Stimulated activated CD4-positive, alpha-beta T cell treated with anti-CD3 and anti-CD28 coated beads, Interleukin-15, amount 100 ng/mL, for 48 hours (primary cell): ENCODE measurements at places on chromosomes 4 and X.

DNA sequence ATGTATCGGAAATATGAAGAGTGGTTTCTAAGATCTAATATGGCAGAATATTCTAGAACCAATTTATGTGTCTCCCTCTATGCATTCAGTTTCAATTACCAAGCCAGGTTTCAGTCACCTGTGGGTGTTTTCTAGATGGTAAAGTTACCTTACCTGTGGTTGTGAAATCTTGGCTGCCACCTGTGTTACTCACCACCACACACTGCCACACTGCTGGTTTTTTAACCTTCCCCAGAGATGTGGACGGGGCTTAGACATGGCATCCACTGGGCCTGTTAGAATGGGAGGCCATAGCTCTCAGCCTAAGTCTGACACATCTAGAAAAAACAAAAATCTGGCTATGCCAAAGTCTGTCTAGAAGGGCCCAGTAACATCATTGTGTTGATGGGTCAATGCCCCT, 896.5 kb upstream of the PABPC4L start:
- DNase-seq: no peak

DNA sequence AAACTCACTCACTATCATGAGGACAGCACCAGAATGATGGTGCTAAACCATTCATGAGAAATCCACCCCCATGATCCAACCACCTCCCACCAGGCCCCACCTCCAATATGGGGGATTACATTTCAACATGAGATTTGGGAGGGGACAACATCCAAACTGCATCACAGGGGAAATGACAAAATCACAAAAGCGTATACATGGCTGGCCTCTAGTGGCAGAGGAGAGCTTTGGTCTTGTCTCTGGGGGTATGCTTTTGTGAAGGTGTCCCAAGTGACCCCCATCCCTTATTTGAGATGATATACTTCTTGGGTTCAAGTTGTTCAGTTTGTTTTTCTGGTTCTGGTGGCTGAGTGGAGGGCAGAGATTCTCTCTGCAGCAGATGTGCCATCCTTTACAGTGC, 8.5 kb upstream of the SETD7 start:
- DNase-seq: no peak

DNA sequence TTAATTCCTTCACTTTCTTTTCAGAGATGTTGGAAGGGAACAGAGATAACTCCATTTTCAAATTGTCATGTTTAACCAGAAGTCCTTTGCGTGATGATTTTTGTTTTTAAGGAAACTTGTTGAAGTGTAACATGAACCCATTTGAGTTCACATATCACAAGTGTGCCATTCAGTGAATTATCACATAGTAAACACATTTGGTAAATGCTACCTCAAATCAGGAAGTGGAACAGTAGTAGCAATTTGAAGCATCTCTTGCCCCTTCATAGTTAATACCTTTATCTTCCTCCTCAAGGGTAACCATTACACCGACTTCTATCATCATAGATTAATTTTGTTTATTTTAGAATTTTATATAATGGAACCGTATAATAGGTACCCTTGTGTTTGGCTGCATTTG, 35.8 kb downstream of the KDM6A start:
- no peak for DNase-seq

- no peak for DNase-seq
These were observed 43.7 kb upstream of the PUDP start for GRCh38 chrX:7191681-7192110.

DNA sequence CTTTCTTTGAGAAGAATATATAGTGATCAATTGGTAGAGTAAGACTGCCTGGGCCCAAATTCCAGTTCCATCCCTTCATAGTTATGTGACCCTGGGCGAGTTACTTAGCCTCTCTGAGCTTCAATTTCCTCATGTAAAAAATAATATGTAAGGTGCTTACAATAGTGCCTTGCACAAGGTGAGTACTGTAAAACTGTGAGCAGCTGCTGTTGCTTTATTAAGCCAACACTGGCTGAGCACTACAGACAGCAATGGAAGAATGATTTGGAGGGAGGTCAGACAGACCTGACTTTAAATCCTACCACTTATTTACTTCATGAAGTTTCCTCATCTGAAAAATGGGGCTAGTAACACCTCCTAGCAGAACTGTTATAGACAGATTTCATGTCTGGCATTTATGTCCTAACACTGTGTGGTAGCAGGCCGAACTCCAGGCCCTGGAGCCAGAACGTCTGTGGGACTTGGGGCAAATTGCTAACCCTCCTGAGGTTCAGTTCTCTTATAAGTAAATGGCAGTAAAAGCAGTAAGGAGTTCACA, 53.8 kb downstream of the RNF150 start:
- DNase-seq: no peak

DNA sequence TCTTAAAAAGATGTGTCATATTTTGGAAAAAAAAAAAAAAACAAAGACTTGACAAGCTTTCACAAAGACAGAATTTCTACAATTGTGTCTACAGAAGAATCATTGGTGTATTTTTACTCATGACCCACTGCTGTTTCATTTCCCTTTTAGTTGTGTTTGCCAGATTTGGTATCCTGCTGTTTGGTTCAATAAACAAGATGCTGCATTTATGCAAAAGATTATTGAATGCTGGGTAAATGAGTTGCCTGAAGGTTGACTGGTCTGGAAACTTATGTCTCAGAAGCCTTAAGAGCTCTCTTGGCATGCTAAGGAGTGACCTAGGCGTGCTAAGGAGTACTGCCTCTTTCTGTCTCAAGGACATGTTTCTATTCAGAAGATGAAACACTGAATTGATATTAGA, 64.9 kb upstream of the NPY2R start:
- no peak for DNase-seq

DNA sequence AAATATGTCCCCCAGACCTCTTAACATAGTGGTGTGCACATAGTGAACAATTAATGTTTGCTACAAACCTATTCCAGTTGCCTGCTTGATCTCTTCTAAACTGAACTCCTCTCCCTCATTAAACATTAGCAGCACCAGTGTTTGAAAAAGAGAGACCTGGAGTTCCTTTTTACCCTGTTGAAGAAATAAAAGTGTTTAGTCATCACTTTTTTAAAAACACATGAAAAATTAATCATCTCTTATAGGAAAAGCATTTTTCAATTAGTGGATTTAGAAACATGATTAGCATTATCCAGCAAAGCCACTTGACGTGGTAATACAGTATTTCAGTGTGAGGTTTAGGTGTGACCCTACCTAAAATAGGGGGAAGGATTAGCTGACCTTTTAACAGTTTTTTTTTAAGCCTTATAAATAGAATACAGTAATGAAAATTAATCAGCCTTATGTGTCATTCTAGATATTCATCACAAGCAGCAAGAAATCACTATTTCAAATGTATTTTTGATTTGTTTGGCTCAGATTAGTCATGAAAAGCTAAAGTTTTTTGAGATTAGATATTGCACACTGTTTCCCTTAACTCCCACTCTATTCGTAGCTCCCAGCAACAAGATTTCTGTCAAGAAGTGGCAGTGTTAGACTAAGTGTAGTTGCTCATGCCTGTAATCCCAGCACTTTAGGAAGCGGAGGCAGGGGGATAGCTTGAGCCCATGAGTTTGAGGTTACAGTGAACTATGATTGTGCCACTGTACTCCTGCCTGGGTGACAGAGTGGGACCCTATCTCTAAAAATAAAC, 26.2 kb downstream of the CUL4B start:
- DNase-seq: no peak

DNA sequence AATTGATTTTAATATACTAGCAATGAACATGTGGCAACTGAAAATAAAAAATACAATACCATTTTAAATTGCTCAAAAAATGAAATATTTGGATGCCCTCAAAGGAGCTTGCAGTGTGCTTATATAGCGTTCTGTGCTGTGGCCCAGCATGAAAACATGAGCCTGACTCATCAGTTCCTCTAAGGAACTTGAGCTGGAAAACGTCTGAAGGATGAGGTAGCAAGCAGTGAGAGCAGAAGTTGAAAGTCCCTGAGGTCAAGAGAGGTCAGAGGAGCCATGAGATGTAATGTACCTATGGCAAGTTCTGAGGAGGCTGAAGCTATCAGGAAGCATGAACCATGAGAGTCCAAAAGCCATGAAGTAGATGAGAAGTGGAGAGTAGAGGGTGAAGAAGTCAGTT, 59.7 kb downstream of the HMGB3 start:
- DNase-seq: no peak

DNA sequence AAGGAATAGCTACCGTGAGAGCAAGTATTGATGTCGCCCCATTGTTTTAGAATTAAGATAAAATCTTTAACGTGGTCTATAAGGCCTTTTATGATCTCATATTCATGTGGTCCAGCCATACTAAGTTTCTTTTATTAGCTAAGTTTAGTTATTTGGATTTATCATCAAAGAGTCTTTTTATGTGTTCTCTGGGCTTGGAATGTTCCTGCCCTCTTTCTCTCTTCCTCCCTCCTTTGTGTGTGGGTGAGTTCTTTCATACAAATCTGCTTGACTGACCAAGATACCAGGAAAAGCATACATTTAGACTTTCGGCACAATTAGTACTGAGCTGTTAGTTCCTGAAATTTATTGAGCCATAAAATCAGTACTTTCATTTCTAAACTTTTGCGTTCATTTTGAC, 11.3 kb downstream of the TDO2 start:
- DNase-seq: no peak

DNA sequence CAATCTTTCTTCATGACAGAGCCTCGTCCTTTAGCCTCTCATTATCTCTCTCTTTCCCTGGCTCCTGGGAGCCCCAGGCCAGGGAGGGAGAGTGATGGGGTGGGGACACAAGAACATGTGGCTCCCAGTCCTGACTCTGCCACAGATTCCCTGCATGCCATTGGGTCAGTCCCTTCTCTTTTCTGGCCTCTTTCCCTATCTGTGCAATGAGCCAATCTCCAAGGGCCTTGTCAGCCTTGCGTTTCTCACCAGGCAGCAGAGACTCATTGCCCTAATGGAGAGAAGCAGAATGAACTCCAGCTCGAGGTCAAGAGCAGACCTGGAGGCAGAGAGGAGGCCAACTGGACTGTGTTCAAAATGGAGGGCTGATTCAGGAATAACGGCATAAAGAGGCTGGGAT, 38.4 kb upstream of the PJA1 start:
- no peak for DNase-seq

DNA sequence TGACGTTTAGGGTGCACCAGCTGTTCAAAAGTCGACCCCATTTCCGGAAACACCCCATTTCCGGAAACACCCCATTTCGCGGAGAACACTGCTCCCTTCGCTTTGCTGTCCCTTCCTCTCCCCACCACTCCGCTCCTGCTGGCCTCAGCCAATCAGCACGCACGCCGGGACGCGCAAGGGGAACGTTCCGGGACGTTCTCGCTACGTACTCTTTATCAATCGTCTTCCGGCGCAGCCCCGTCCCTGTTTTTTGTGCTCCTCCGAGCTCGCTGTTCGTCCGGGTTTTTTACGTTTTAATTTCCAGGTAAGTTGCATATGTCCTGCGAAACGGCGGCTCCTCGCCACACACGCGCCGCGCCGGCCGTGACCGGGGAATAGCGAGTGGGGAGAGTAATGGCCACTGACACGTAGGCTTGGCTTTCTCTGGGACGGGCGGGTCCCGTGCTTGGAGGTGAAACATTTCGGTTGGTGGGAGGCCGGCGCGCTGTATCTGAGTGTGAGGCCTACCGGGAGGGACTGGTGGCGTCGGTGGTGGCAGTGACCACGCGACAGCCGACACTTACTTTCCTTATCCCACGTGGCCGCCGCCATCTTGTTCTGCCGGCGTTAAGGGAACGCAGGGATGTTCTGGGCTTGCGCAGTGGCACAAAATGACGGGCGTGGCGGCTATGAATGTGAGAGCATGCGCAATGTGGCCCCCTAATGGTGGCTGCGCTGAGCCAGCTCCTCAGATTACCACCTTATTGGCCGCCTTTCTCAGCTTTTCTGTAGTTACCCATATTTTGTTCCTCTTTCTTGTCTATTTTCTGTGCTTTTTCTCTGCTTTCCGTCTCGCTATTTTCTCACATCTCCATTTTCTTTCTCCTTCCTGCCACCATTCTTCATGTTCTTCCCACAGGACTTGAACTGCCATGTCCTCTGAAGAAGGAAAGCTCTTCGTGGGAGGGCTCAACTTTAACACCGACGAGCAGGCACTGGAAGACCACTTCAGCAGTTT, at the start of gene RBM3:
Gene RBM3, plus strand, starts transcription at position 215 of the 997 bp plus-strand sequence. Its CDS starts 697 bp downstream, at position 912.
- DNase-seq: peak; percentile 86

DNA sequence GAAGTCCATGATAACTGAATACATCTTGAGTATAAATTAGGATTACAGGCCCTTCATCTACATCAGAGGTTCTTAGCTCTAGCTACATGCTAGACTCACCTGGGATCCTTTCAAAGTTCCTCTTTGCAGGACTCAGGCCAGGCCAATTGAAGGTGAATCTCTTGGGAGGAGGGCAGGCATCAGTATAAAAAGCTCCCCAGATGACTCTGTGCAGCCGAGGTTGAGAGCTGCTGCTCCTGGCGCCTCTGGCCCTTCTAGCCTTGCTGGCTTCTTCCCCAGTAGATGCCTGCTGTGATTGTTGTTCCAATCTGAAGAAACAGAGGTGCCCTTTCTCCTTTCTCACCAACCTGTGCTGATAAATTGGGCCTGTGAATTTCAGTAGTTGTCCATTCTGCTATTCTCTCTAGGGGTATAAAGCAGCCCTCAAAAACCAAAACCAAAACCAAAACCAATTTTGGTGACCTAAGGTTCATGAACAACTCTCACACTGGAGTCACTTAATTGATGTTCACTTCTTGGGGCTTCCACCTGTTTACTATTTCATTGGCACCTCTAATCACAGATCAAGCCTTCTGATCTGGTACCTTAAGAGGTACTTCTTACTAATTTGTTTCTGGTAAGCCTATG, 78.7 kb downstream of the SUPT20HL2 start:
- no peak for DNase-seq

DNA sequence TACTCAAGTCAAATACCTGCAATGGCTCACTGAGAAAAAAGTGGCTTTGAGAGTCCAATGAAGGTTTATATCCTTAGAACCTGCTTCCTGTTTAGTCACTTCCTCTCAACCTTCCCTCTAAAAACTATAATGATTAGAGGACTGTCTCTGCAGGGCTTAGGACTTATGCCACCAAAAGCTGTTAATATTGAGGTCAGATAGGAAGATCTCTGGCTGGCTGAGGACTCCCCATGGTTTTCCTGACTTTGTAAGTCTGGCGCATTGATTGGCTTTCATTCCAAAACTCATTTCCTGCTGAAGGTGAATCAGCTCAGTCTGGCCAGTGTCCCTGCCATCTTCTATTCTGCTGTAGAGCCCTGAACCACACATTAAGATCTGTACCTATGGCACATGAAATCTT, 140.9 kb upstream of the ANK2 start:
- no peak for DNase-seq

DNA sequence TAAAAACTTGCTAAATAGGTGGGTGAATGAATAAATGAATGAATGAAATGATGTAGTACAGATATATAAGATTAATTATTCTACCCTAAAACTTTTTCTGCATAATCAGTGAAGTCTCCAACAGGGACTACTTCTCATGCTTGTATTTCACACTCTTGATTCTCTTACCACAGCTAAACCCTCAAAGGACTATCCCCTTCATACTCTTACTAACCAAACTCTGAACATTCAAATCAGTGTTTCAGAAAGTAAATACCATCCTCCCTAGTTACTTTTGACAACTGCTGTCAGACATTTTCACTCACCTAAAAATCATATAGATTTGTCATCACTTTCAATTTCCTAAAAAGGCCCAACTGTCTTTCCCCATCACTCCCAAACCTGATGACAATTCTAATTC, 234.3 kb upstream of the HHIP start:
- DNase-seq: no peak
